ENCODE measurements at places on chromosomes 5 and 9. TPM values are rescaled to one million over a fixed set of nuclear protein-coding genes. Genes with fewer than 3 reads are reported as not detected.
A peak's percentile ranks its signal among the peaks of the same experiment; 100 is the strongest.

DNA sequence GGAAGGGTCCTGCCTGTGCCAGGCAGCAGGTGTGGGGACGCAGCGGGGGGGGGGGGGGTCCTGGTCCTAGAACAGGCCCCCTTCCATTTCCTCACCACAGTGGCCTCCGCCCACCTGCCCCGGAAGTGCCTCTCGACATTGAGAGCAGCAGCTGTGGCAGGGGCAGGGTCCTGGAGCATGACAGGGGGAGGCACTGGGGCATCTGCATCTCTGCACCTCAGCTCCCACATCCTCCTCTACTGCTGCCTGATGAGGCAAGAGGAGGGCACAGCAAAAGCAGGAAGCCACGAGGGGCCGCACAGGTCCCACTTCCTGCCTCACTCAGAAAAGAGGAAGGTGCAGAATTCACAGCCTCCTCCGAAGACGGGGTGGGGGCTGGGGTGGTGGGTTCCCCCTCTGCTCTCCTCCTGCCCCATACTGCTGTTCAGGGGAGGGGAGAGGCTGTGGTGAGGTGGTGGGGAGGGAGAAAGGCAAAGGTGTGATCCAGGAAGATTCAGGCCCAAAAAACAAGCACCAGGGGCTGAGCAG, 14.8 kb downstream of the AKNA start:
- DNase-seq: no peak

The PCDHGA2 gene
- 0.90 TPM for total RNA-seq

DNA sequence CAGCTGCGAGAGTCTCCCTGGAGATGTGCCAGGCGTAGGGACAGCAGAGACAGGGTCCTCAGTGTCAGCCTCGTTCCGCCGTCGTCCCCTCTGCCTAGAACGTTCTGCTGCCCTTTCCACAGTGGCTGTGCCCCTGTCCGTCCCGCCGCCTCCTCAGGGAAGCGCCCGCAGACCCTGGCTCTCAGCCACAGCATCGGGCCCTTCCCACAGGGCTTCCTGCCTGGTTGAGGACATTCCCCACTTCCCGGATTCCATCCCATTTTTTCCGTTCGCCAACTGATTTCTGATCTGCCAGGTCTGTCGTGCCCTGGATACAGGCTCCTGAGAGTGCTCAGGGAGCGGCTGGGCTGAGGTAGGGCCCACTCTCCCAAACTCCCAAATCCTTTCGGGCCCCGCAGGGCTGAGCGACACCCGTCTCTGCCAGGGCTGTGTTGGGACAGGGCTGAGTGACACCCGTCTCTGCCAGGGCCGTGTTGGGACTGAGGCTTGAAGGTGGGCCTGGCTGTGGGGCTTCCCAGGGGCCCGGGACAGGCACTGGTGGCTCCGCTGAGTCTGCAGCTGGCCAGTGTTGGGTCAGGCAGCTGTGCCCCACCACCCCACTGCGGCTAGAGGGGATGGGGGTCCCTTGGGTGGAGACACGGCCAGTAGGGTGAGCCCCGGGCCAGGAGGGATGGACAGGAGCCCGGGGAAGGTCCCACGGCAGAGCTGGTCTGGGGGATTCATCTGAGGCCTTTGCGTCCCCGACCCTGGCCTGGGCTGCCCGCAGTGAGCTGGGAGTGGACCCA, 15.9 kb downstream of the DNLZ start:
- DNase-seq: no peak

DNA sequence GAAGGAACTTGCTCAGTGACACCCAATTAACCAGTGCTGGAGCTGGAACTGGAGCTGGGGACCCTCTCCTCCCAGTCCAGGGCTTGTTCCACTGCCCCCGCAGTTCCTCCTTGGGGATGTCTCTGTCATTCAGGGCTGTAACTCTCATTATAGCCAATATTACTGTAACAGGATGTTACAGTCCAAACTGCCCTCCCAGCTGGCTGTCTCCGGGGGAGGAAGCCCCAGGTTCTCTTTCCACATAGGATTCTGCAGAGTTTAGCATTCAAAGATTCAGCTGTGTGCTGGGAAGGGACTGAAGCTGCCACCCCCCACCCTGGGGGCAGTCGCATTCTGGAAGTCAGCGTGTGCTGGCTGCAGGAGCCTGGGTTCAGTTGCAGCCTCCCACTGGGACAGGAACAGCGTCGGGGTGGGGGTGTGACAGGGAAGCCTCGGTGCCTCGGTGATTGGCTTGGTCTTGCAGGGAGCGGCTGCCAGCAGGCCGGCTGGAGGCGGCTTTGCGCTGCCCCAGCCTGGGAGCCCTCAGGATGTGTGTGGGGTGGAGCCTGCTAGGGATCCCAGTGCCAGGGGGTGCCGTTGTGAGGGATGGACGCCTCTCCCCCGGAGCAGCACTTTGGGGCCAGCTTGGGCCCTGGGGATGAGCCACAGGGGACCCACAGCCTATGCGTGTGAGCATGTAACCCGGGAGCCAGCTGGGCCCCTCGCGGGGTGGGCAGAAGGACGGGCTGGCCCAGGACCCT, 101.1 kb downstream of the RGS3 start:
- peak; percentile 87 for DNase-seq

DNA sequence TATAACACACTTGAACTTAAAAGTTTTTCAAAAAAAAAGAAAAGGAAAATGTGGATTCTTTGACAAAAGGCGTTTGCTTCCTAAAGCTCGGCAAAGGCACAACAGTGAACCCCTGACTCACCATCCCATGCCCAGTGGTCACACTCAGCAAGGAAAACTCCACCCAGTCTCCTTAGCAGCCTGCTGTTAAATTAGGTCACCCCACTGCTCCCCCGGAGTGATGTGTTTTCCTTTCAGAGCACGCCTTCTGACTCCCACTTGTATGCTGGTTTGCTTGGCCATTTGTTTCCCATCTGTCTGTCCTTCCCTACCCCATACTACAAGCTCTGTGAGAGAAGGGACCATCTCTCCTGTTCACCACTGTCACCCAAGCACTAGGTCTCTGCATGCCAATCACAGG, 23.8 kb downstream of the RETREG1 start:
- peak; percentile 95 for DNase-seq

GRCh38 chr5:135466178-135467050, 14.3 kb upstream of the TIFAB start:
- peak; percentile 41 for DNase-seq

DNA sequence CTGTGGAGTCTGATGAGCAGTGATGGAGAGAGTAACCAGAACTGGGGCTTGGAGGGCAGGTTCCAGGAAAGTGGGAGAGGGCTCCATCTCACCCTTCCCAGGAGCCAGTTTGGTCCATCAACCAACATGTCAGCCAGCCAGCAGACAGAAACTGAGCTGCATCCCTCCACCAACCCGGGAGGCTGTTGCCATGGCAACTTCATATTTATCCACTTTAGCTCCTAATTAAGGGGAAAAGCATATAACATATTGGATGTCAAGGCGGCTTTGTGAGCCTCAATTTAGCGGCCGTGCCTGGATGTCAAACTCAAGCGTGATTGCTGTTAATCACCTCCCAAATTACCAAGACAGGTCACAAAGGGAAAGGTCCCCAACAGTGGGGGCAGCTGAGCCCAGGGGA, 81.5 kb upstream of the ARAP3 start:
- DNase-seq: no peak

- DNase-seq: peak; percentile 49
These were observed 117.5 kb upstream of the ZNF462 start for GRCh38 chr9:106745457-106745856.

The GABRG2 gene
- total RNA-seq: not detected

- no peak for DNase-seq
These were observed 82.2 kb downstream of the DCP2 start for GRCh38 chr5:113058706-113059226.

The MPDZ gene
- total RNA-seq: 16.9 TPM

GRCh38 chr5:41748631-41749030, 121.6 kb downstream of the OXCT1 start:
- DNase-seq: peak; percentile 91

- no peak for DNase-seq
These were observed 16.7 kb downstream of the MRRF start for GRCh38 chr9:122281368-122281767.

The C9 gene
- total RNA-seq: not detected

- DNase-seq: peak; percentile 9
These were observed 36.0 kb upstream of the FBN2 start for GRCh38 chr5:128574041-128574440.

- no peak for DNase-seq
These were observed 53.7 kb upstream of the RPL26L1 start for GRCh38 chr5:172905346-172906140.

DNA sequence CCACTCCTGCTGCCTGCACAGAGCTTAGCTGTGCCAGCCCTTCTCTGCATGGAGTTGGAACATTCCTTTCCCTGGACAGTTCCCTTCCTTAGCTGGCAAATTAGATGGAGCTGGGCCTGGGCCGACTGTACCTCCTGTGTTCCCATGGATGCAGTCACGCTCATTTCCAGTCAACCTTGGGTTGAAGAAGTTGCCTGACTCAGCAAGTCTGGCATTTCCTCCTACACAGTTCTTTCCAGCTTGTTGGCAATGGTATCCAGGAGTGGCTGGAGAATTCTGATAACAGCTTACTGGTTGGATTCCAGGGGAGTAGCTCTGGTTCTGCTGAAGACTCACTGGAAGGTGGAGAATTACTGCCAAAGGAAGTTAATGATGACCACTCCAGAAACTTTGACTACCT, 9.2 kb upstream of the TAF1L start:
- peak; percentile 31 for DNase-seq

DNA sequence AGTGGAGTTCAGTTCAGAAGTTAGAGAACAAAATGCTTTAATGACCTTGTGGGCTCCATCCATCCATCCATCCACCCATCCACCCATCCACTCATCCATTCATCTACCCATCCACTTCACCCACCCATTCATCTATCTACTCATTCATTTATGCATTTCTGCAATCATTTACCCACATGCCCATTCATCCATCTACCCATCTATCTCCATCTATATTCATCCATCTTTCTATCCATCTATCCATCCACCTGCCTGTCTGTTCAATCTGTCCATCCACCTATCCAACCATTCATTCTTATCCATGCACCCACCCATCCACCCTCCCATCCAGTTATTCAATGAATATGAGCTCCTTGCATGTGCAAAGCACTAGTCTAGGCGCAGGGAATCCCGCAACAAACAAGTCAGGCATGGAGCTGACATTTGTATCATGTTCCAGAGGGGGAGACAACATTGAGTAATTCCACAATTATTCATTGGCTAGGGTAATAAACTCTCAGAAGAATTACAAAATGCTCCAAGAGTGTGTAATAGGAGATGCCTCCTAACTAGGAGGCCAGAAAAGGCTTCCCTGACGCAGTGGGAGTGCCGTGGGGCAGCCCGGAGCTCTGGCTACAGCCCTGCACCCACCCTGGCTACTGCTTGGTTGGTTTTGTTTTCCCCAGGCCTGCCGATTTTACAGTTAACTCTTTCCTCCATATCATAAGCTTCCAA, 211.2 kb downstream of the NXNL2 start:
- peak; percentile 76 for DNase-seq

GRCh38 chr9:4579001-4579400, 83.1 kb upstream of the PLPP6 start:
- DNase-seq: no peak

The ORM2 gene
- total RNA-seq: not detected

DNA sequence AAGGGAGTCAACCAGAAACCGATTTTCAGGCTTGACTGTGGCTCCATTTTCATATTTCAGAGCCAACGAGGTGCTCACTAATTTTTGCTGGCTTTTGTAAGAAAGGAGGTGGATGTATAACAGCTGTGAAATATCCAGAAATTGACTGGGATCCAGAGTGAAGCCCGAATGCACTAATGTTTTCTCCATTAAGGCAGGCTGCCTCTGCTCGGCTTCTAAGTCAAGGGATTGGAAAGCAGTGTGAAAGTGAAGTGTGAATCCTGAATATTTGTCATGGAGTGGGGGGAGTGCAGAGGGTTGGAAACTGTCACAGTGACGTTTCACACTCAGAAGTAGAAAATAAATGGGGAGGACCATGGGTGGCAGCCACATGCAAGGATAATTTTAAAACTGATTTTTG, 237.4 kb downstream of the GOLPH3 start:
- DNase-seq: no peak

The C9orf40 gene
- total RNA-seq: 18.1 TPM

The GRM6 gene
- total RNA-seq: not detected

The ZFP2 gene
- total RNA-seq: 0.92 TPM

- no peak for DNase-seq
These were observed 358.9 kb downstream of the DEPDC1B start for GRCh38 chr5:60340965-60341471.

- DNase-seq: no peak
These were observed 31.7 kb upstream of the ZBTB43 start for GRCh38 chr9:126773004-126773607.

The LCN12 gene
- not detected for total RNA-seq

DNA sequence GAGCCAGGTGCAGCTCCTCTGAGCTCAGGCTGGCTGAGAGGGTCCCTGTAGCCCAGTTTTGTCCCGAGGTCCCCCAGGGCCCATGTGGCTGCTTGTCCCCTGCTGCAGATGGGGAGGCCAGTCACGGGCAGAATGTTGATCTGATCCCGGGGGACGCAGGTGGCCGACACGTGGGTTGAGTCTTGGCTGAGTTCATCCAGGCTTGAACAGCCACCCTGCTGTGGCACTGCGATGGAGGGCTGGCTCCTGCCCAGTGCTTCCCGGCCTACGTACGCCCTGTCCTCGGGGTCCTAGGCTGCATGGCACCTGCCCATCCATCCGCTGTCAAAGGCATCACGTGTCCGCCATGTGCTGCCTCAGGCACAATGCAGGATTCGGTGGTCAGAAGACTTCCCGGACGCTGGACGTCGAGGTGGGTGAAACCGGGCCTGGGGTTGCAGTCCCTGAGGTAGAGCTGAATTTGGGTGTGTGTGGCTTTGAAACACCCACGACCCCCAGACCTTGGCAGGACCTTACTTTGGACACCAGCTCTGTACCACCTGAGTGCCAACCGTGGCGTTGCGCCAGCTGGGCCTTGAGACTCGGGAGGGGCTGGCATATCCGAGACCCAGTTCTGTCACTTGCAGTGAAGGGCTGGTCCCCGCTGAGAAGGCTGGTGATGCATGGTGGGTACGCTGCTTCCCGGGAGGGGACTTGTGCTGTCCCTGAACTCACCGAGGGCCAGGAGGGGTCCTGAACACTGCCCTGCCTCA, 22.3 kb downstream of the RXRA start:
- DNase-seq: no peak

The FBXO38 gene
- total RNA-seq: 35.5 TPM

DNA sequence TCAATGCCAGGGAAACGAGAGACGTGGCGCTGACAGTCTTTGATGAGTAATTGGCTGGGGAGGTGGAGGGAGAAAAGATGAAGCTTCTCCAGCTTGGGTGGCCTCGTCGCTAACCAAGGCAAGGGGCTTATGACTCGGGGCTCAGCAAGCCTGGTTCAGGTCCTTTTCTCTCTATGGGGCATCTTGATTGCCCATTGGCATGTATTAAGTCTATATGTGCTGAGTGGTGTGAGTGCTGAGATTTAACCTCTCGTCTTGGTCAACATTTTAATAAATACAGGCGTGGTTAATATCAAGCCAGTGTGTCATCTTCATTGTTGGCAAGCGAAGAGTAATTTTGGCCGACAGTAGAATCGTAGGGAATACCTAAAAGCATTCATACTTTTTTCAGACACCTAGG, 85.9 kb downstream of the RAI14 start:
- no peak for DNase-seq

The WHRN gene
- total RNA-seq: 0.83 TPM

GRCh38 chr5:171462136-171462927, 42.9 kb downstream of the FGF18 start:
- no peak for DNase-seq

The POLK gene
- total RNA-seq: 33.3 TPM

The RGMB gene
- total RNA-seq: 105 TPM
